ENCODE measurements at places on chromosomes 7 and 10.

- DNase-seq, result no peak
Measured at GRCh38 chr10:85609509-85609908, 757.1 kb downstream of the GRID1 start.

DNA sequence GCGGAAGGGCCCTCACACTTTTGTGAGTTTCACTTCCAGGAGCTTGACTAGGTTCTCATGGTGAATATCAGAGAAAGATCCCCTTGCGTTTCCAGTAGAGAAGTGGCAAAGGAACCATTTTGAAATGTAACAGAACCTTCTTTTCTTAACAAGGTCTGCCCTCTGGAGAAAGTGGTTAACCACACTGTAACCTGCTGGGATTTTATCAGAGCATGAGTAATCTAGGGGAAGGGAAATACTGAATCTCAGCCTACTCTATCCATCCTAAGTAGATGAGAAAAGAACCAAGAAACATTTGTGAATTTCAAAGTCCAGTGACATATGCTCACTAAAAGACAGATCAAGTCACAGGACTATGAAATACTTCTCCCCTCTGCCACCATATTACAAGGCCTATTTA lies 235.5 kb downstream of the ZEB1 start:
- no peak for DNase-seq

GRCh38 chr7:98212532-98213041 lies 1.3 kb downstream of the BHLHA15 start:
- DNase-seq, result no peak

- no peak for DNase-seq
Measured at GRCh38 chr10:124792998-124793352, 1.3 kb upstream of the EEF1AKMT2 start.

DNA sequence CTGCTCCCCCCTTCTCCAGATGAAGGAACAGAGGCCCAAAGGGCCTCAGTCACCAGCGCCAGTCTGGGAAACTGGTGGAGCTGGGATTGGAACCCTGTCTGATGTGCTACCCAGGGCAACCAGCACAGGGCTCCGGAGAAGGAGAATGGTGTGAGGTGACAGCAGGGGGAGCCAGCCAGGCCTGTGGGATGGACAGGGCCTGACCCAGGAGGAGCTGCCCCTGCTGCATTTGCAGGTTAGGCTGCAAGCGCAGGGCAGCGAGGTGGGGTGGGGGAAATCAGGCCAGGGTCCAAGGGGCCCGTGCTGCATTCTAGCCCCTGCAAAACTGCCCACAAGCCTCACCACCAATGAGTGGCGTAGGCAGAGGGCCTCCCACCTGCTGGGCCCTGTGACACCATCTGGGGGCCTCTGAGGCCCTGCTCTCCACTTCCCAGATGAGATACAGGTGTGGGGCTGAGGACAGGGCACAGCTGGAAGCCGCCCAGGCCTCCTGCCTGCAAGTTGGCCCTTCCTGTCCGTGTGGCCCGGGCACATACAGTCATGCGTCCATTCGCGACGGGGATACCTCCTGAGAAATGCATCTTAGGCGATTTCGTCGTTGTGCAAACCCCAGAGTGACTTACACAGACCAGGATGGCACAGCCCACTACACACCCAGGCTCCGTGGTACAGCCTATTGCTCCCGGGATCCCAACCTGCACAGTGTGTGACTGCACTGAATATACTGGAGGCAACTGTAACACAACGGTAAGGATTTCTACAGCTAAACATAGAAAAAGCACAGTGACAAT lies 45.3 kb downstream of the RASGEF1A start:
- peak; percentile 21 for DNase-seq

DNA sequence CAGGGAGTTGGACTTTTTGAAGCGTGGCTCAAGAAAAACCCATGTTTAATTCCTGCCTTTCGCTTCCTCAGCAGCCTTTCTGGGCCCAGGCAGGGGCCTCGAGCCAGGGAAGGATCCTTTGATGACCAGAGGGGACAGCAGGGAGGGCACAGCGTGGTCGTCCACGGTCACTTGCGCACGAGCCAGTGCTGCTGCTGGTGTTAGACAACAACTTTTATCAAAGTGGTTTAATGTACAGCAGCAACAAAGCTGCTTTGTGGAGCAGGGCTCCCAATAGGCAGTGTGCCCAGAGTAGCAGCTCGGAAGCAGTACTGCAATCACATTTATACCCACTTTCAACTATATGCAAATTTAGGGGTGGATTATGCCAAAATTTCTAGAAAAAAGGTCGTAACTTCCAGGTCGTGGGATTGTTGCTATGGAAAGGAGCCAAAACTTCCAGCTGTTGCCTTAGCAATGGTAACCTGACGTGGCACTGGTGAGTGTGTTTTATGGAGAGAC lies 6.1 kb downstream of the GIMAP1 start:
- DNase-seq, result no peak
